ENCODE measurements at places on chromosomes 1 and 21. TPM values are rescaled to one million over a fixed set of nuclear protein-coding genes. Genes with fewer than 3 reads are reported as not detected.

The TLR5 gene
- total RNA-seq: 0.49 TPM

The PGM1 gene
- total RNA-seq: 119 TPM

The LSS gene
- total RNA-seq: 55.0 TPM

The PLCH2 gene
- not detected for total RNA-seq

The SERBP1 gene
- total RNA-seq: 303 TPM

The PLEKHG5 gene
- 11.2 TPM for total RNA-seq

The CYP4A22 gene
- not detected for total RNA-seq

The SPRR1B gene
- total RNA-seq: not detected

The KRTAP11-1 gene
- not detected for total RNA-seq

DNA sequence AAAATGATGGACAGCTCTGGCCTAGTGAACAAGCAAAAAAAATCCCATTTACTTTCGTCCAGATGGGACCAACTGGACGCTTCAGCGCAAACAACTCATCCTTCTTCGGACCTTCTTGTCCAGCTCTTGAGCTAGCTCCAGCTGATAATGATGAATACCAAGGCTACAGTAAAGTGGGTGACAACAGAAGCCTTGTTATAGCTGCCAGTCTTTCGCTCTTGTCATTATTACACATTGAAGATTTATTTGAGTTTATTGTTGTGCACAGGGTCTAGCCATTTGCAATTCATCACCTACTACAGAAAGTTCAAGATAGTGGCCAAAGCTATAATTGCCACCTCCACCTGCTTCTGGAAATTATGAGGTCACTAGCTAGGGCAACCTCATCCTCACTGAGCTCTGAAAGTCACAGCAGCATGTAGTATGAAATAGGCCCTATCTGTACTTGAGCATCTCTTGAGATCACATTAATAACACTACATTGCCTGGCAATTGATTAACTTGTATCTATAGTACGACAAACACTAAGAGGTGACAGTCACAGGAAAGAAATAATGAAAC lies 76.9 kb downstream of the GPATCH2 start:
- DNase-seq: no peak

DNA sequence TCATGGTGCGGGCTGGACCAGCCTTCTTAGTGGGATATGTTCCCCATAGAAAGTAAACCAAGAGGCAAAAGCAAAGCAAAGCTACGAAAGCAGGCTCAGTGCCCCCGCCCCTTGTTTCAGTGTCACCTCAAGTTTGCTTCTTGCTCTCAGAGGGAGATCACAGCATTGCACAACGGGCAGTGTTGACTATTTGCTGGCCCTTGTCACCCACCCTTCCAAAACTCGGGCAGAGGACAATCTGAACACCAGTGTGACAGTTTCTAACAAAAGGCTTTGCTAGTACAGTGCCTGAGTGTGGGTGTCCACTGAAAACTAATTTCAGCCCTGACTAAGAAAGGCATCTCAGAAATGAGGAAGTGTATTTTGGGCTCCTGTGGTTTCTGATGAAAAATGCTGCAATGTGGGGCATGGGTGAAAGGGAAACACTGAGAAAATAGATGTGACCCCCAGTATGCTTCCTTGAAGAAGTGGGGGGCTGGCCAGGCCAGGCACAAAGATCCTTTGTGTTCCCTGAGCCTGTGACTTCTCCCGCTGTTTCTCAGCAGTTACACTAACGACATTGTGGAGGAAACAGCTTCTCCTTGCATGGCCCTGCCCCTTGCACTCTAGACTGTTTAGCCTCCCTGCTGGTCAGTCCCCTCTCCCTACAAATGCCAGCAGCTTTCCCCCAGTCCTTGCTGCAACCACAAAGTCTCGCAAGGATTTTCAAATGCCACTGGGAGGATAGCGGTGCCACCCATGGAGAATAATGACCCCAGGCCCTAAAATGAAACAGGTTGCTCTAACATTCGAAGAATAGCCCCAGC lies 33.3 kb upstream of the KCNE1 start:
- peak; percentile 92 for DNase-seq

DNA sequence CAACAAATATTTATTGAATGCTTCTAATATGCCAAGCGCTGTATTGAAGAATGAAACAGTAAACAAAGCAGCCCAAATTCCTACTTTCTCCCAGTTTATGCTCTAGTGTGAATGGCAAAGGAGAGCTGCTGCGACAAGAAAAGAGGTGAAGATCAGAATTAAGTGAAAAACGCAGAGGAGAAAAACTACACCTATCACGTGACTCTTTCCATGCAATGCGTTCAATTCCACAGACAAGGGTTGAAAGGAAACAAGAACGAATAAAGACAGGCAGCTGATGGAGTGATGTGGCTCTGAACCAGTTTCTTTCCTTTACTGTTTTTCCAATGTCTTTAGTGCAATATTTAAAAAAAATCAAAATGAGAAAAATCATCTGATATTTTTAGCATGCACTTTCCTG lies 23.6 kb downstream of the MT1HL1 start:
- DNase-seq: peak; percentile 33

GRCh38 chr1:243837907-243838535 lies 12.0 kb downstream of the AKT3 start:
- no peak for DNase-seq

- DNase-seq: peak; percentile 100
Measured at GRCh38 chr1:35505911-35506798, 51.0 kb downstream of the KIAA0319L start.

DNA sequence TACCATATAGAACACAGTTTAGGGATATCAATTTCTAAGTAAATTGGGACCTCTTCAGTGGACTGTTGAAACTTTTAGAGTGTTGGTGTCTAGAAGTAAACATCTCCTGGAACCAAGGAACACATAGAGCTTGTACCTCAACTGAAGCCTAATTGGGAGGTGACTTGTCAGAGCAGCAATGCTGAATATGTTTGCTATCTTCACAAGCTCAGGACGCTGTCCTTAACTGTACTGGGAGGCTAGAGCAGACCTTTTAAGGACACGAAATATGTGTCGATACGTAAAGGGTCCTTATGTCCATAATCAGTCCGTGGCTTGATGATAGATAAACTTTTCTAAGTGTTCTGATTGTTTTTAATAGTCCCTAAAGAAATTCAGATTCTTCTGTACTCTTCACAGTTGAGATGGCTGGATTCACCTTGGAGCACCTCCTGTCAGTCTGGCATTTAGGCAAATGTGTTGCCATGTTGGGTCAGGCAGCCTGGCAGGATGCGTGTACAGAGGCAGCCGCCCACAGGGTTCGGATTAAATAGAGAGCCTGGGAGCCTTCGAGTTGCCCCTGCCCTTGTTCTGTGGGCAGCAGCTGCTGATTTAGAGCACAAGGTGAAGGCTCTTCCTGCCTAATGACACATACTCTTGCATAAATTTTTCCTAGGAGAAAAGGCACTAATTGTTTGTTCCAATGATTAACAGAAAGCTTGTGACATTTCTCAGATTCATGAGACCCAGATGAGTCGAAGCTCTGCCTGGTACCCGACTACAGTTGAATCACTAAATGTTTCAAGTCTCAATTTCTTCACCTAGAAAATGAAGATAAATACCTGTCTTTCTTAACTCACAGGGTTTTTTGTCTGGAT lies 3.6 kb downstream of the ACTN2 start:
- DNase-seq: no peak

DNA sequence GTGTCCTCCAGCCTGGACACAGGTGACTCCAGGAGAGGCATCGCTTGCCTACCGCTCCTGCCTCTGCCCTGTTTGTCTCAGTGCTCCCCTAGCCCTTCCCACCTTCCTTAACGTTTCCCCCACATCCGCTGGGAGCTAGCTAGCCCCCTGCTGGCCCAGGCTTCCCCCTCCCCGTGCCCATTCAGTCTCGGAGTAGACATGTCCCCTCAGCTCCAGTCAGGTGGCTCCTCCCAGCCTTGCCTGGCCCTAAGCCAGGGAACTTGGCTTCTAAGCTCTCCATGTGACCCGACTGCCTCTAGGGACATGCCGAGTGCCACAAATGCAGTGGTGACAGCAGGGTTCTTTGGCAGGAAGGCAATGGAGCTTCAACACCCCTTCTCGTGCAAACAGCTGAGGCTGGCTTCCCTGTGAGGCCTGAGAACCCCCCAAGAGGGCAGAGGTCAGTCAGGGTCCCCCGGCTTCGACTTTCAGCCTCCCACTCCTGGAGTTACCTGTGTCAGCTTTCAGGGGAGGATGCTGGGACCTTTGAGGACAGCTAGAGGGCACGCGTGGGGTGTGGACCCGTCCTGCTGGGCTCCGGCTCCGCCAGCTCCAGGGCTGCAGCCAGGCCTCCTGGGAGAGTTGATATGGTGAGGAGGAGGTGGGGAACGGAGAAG lies 16.2 kb downstream of the DRAXIN start:
- DNase-seq: peak; percentile 36

GRCh38 chr1:234478481-234479309 lies at the start of gene TARBP1:
TARBP1 (minus strand) TSS chr1:234479179; CDS start chr1:234479103, 76 bp downstream.
- DNase-seq: peak; percentile 69

- DNase-seq: peak; percentile 36
Measured at GRCh38 chr1:27566462-27567145, 37.3 kb downstream of the AHDC1 start.

DNA sequence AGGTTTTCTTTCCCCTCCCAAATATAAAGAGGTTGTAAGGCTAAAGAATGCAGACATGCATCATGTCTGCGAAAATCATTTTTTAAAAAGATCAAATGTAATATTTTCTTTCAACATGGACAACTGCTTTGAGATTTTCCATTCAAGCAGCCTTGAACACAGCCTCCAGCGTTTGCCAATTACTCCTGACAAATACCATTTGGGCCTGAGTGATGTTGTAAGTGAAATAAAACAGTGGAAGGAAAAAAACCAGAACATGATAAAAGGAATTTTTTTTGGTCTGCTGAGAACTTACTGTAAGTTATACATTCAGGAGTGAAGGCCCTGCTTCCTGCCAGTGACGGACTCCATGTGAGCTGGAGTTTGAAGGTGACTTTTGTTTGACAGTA lies 37.2 kb downstream of the SETD4 start:
- DNase-seq: no peak

GRCh38 chr1:156697481-156697880 lies 7.9 kb downstream of the CRABP2 start:
- no peak for DNase-seq

GRCh38 chr1:226867461-226868054 lies 2.9 kb upstream of the PSEN2 start:
- DNase-seq: peak; percentile 56

DNA sequence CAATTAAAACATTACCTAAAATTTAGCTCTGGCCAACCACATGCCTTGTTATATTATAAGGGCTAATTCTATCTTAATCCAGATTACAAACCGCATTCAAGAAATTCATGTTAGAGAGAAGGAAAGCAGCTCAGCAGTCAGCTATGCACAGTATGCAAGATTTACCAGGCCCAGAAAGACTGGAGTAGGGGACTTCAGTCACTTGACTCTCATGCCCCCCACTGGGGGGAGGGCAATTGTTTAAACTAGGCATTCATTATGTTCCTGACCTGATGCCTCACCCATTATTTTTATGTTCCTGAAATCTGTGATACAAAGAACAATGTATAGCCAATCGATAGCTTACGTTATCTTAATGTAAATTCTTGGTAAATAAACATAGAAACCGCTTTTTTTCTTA lies 96.9 kb downstream of the ZNF644 start:
- DNase-seq: no peak

GRCh38 chr1:227215863-227216510 lies 102.3 kb downstream of the CDC42BPA start:
- DNase-seq: no peak

DNA sequence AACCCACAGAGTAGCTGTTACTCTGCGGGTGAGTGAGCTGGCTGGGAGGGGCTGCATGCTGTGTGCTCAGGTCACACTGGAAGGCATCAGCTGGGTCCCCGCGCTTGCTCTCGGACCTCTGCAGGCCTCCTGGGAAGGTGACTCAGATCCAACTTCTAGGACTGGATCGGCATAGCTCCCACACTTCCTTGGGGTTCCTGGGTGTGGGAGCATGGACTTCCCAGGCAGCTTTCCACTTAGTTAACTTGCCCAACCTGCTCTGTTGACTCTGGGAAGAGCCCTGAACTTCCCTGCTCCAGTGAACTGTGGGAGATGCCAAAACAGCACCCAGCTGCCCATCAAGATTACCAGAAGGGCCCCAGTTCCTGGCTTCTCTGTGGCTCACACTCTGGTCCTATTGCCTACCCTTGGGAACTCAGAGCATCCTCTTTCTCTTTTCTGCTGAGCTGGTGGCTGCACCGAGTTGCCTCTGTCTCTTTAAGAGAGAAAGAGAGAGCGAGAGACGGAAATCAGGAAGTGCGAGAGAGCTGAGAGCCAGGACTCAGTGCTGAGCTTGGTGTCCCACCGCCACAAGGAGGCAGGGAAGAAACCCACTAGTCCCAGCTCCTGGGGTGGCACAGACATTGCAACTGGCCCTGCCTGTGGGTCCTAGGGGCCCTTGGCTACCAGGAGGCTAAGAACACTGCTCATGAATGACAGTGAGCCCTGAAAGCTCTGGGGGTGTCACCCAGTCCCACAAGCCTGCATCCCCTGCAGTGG lies at the start of gene IKBKE:
Gene IKBKE, plus strand, starts transcription at position 544 of the 759 bp plus-strand sequence. CDS start 2,752 bp downstream, outside the sequence.
- peak; percentile 81 for DNase-seq

DNA sequence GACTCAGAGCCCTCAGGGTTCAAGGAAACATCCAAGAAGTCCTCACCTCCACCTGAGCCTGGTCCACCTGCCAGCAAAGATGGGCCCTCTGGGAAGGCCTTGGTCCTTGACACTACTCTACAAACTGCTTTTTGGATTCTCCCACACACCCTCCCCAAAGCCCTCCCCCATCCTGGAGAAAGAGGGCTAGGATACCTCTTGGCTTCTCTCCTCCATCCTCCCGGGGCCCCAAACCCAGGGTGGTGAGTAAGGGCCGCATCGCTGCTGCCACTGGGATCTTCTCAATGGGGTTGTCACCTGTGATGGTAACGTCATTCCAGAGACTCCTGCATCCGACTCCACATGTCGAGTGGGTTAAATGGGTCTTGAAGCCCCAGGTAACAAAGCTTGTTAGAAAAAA lies 26.6 kb downstream of the MATN1 start:
- no peak for DNase-seq

- peak; percentile 62 for DNase-seq
Measured at GRCh38 chr1:215056584-215056983, 26.0 kb upstream of the KCNK2 start.
